Activated T-helper 2 cell treated with anti-CD3 and anti-CD28 coated beads, Interferon-gamma antibody, Interleukin-2, Interleukin-4, amounts not matched to agents 10 μg/mL and 5 μg/mL and 100 μg/mL, durations not matched to agents 14 hours and 24 hours and 36 hours (primary cell): ENCODE measurements at places on chromosomes 5 and 9.

- no peak overlapping the region for H3K27ac ChIP-seq
- no peaks in the 10 kb centered on the region for H3K4me1 ChIP-seq
- DNase-seq = no peak
- H3K36me3 ChIP-seq = no peaks in the 10 kb centered on the region
Observed at GRCh38 chr9:114785866-114786650, 19.8 kb downstream of the TNFSF15 start.

DNA sequence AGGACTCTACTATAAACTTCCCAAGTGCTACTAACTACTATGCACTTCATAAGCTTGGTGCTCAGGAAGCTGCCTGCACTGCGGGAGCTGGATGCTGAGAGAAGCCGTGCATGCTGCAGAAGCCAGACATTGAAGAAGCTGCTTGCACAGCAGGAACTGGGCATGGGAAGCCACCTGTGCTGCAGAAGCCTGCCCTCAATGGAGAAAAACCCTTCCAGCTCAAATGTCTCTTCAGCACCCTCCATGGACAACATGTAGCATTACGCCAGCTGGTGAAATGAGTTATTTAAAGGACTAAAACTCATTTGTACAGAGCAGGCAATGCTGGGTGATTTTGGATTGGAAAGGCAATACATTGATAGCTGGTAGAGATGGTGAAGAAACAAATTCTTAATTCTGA is 247.2 kb downstream of the KIF4B start:
- H3K36me3 ChIP-seq = no peaks in the 10 kb centered on the region
- no peak for DNase-seq
- H3K4me1 ChIP-seq = no peaks in the 10 kb centered on the region
- H3K27me3 ChIP-seq = no peaks in the 10 kb centered on the region

GRCh38 chr5:134813407-134813806 is 32.4 kb upstream of the C5orf24 start:
- no peak overlapping the region for H3K27ac ChIP-seq
- DNase-seq = no peak
- H3K36me3 ChIP-seq = peaks cover 50% of the 10 kb centered on the region
- H3K27me3 ChIP-seq = no peaks in the 10 kb centered on the region

- no peak for DNase-seq
- H3K4me3 ChIP-seq = no peak overlapping the region
- no peak overlapping the region for H3K27ac ChIP-seq
- no peaks in the 10 kb centered on the region for H3K27me3 ChIP-seq
- peaks cover 3% of the 10 kb centered on the region for H3K4me1 ChIP-seq
Observed at GRCh38 chr9:71928806-71929205, 17.4 kb downstream of the C9orf85 start.

GRCh38 chr9:131980267-131981016 is 99.2 kb downstream of the MED27 start:
- DNase-seq = no peak
- no peaks in the 10 kb centered on the region for H3K36me3 ChIP-seq
- no peaks in the 10 kb centered on the region for H3K27me3 ChIP-seq
- H3K27ac ChIP-seq = no peak overlapping the region

DNA sequence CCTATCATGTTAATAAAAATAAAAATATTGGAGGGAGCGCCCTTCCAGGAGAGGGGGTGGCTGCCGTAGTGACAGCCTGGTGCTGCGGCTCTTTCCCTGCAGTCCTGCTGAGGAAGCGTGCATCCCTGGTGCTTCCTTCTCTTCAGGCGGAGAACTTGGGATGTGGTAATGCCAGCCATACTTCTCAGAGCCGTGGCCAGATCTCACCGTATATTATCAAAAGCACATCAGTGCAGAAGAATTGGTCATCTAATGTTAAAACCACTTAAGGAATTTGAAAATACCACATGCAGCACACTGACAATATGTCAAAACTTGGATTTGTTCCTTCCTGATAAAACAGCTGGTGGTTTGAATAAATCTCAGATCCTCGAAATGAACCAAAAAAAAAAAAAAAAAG is 17.7 kb downstream of the C9orf40 start:
- no peak for DNase-seq
- H3K4me3 ChIP-seq = no peak overlapping the region
- no peaks in the 10 kb centered on the region for H3K36me3 ChIP-seq
- H3K4me1 ChIP-seq = no peaks in the 10 kb centered on the region
- H3K27ac ChIP-seq = no peak overlapping the region
- H3K27me3 ChIP-seq = peaks cover 22% of the 10 kb centered on the region

DNA sequence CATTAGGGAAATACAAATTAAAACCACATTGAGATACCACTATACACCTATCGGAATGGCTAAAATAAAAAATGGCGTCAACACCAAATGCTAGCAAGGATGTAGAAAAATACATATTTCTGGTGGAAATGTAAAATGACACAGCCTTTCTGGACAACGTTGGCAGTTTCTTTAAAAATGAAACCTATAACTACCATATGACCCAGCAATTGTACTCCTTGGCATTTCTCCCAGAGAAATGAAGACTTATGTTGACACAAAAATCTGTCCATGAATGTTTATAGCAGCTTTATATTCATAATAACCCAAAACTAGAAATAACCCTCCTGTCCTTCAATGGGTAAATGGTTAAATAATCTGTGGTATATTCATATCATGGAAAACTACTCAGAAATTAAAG is 188.7 kb upstream of the RAD23B start:
- no peak overlapping the region for H3K4me3 ChIP-seq
- no peaks in the 10 kb centered on the region for H3K4me1 ChIP-seq
- H3K27ac ChIP-seq = no peak overlapping the region
- no peaks in the 10 kb centered on the region for H3K36me3 ChIP-seq
- no peaks in the 10 kb centered on the region for H3K27me3 ChIP-seq

DNA sequence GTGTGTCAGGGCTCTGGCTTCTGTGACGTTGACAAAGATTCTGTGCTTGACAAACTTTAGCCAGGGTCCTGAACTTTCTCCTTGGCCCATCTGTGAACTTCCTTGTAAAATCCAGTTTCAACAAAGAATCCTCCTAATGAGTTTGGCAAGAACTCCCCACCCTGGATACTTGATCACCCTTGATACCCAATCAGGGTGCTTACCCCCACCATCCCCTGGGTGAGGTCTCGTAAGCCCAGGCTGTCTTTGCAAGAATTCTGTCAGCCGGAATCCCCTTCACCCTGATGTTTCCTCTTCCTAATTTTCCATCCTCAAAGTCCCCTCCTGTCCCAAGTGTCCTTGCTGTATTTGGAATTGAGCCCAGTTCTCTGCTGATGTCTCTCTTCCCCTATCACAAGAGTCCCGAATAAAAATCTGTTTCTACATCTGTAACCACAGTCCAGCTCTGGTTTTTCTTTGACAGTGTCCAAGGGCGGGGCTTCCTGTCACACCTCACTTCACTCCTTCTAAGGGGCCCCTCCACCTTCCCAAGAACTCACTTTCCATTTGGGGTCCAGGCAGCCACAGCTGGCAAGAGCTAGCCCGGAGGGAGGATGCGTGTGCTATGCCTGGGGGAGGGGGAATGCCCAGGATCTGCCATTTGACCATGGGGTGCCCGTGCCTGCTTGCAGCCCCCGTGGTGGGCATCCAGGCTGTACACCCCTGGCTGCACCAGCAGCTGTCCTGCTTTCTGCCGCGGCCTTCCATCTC is 2.7 kb upstream of the CARD19 start:
- DNase-seq = no peak
- peak overlapping the region; percentile 30 for H3K4me3 ChIP-seq
- H3K36me3 ChIP-seq = peaks cover 39% of the 10 kb centered on the region
- H3K4me1 ChIP-seq = peaks cover 58% of the 10 kb centered on the region

GRCh38 chr5:59354811-59355210 is 538.7 kb downstream of the PDE4D start:
- H3K36me3 ChIP-seq = no peaks in the 10 kb centered on the region
- DNase-seq = no peak
- H3K27me3 ChIP-seq = peaks cover 13% of the 10 kb centered on the region
- peaks cover 10% of the 10 kb centered on the region for H3K4me1 ChIP-seq
- no peak overlapping the region for H3K27ac ChIP-seq
- H3K4me3 ChIP-seq = no peak overlapping the region

GRCh38 chr9:70923961-70924360 is 197.5 kb downstream of the TRPM3 start:
- no peaks in the 10 kb centered on the region for H3K36me3 ChIP-seq
- no peak for DNase-seq
- H3K4me1 ChIP-seq = no peaks in the 10 kb centered on the region
- H3K27me3 ChIP-seq = no peaks in the 10 kb centered on the region

DNA sequence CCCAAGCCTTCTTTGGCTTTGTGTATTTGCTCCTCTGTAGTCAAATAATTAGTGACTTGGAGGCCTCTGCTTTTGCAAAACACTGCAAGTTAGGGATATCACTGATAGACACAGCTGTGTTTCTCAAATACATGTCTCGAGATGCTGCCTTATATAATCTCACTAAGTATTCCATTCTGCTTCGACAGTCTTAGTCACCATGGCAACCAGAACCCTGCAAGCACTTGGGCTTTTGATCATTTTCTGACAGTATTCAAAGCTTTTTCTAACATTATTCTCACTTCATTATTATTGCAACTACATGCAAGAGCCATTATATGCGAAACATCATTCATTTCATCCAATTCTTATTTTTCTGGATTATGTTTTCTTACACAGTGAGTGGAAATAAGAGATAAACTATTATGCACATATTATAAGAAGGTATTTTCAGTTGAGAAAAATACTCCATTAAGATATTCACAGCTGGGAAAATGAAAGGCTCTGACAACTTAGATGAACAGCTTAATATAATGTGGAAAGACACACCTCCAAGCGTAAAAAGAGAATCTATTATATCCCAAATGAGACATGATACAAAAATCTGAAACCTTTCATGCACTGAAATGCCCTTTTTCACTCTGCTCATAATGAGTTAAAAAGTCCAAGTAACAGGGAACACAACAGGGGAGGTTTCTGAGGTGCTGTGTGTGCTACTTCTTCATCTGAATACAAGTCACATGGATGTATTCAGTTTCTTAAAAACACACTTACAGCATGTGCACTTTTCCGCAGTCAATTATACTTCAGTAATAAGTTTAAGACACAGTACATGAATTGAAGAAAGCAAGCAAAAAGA is 93.9 kb downstream of the SCAI start:
- H3K27ac ChIP-seq = no peak overlapping the region
- H3K27me3 ChIP-seq = no peaks in the 10 kb centered on the region
- H3K4me1 ChIP-seq = no peaks in the 10 kb centered on the region

DNA sequence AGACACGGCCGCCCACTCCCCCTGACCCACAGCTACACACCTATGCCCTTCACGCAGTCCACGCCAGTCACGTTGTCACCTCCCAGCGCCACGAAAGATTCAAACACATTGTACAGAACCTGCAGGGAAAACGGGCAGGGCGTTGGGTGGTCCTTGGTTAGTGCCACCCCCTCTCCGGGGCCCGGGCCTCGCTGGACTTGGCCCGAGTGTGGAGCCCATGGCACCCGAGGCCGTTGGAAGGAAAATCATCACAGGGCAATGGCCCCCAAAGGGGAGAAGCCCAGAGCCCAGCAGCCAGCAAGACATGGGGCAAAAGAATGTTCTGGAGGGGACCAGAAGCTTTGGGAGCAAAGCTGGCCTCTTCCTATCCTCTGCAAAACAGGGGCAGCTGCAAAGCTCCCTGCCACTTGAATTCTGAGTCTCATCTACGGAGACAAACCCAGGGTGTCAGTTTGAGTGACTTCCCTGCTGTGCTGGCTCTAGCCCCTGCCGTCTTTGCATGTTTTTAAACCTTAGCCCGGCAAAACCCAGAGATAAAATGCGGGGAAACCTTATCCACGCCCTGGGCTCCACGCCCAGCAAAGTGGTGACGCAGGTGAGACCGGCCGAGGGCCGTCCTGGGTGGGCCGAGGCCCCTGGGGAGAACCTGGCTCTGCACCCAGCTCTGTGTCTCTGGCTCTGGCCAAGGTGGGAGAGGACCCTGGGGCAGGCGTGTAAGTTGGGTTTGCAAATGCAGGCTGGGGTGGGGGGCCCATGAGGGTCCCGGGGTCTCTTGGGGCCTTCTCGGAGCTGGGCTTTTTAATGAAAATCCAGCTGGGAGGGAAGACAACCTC is 38.9 kb downstream of the SLC9A3 start:
- H3K4me3 ChIP-seq = no peak overlapping the region
- H3K4me1 ChIP-seq = no peaks in the 10 kb centered on the region
- no peak for DNase-seq
- H3K27ac ChIP-seq = no peak overlapping the region
- H3K27me3 ChIP-seq = peaks cover 1% of the 10 kb centered on the region

- peaks cover 26% of the 10 kb centered on the region for H3K4me1 ChIP-seq
- DNase-seq = no peak
- no peak overlapping the region for H3K27ac ChIP-seq
- H3K4me3 ChIP-seq = no peak overlapping the region
- H3K27me3 ChIP-seq = no peaks in the 10 kb centered on the region
Observed at GRCh38 chr5:77748160-77748559, 28.0 kb downstream of the TBCA start.

DNA sequence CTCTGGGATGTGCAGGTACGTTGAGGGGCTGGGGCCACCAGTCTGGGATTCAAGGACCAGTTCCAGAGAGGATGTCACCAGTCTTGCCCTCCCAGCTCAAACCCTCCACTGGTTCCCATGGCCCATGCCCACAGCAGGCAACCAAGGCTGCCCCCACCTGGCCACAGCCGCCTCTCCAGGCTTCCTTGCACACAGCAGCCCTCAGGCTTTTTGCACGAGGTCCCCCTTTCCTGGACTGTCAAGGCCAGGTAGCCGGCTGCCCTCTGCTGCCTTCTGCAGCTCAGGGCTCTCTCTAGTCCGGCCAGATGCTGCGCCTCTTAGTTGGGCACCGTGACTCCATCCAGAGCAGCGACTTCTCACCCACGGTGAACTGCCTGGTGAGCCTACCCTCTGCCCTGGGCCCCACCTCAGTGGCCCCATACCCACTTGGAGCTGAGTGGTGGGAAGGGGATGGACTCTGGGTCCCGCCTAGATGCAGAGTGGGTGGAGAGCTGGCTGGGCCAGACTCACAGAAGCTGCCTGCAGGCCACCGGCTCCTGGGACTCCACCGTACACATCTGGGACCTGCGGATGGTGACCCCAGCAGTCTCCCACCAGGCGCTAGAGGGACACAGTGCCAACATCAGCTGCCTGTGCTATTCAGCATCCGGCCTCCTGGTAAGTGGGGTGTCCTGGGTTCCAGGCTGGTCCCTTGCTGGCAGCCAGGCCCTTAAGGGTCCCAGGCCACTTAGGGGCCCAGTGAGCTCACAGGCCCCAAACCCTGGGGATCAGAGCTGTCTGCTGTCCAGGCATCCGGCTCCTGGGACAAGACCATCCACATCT is 2.9 kb downstream of the WDR38 start:
- peaks cover 7% of the 10 kb centered on the region for H3K27me3 ChIP-seq
- DNase-seq = no peak
- H3K4me3 ChIP-seq = no peak overlapping the region
- no peak overlapping the region for H3K27ac ChIP-seq

GRCh38 chr9:93122721-93123221 is 11.3 kb downstream of the NINJ1 start:
- H3K27ac ChIP-seq = no peak overlapping the region
- peaks cover 78% of the 10 kb centered on the region for H3K36me3 ChIP-seq
- H3K4me3 ChIP-seq = no peak overlapping the region

- H3K36me3 ChIP-seq = no peaks in the 10 kb centered on the region
- H3K27me3 ChIP-seq = no peaks in the 10 kb centered on the region
- H3K4me3 ChIP-seq = no peak overlapping the region
- no peaks in the 10 kb centered on the region for H3K4me1 ChIP-seq
Observed at GRCh38 chr5:13601112-13601511, 343.4 kb downstream of the DNAH5 start.

- no peaks in the 10 kb centered on the region for H3K36me3 ChIP-seq
- no peak overlapping the region for H3K4me3 ChIP-seq
- H3K27ac ChIP-seq = no peak overlapping the region
- DNase-seq = no peak
Observed at GRCh38 chr9:135320943-135321342, 158.6 kb upstream of the PPP1R26 start.
